ENCODE measurements at places on chromosomes 4 and X. TPM values are rescaled to one million over a fixed set of nuclear protein-coding genes. Genes with fewer than 3 reads are reported as not detected.

DNA sequence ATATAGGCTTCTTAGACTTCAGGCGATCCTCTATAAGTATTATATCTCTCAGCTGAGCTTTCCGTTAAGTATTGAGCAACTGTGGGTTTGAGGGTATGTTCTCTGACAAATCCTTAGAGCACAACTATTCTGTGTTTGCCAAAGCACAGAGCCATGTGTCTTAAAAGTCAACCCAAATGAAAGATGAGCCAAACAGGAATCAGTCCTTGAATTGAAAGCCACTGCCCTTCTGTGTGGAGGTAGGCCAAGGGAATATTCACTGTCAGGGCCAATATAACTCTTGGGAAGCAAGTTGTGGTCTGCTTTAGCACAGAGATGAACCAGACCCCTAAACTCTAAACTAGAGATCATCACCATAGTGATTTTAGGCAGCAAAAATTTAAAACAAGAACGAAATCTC lies 164.0 kb downstream of the STAG2 start:
- no peak for DNase-seq

The DCAF8L2 gene
- polyA plus RNA-seq: not detected

- no peak for DNase-seq
Observed at GRCh38 chr4:68736813-68737212, 66.4 kb upstream of the UGT2B15 start.

The TMEM156 gene
- 0.18 TPM for polyA plus RNA-seq

All from forelimb muscle (tissue), 1 donor.